ENCODE measurements at places on chromosomes 4 and X.

- no peak for DNase-seq
Measured at GRCh38 chr4:150234246-150234645, 156.0 kb downstream of the DCLK2 start.

DNA sequence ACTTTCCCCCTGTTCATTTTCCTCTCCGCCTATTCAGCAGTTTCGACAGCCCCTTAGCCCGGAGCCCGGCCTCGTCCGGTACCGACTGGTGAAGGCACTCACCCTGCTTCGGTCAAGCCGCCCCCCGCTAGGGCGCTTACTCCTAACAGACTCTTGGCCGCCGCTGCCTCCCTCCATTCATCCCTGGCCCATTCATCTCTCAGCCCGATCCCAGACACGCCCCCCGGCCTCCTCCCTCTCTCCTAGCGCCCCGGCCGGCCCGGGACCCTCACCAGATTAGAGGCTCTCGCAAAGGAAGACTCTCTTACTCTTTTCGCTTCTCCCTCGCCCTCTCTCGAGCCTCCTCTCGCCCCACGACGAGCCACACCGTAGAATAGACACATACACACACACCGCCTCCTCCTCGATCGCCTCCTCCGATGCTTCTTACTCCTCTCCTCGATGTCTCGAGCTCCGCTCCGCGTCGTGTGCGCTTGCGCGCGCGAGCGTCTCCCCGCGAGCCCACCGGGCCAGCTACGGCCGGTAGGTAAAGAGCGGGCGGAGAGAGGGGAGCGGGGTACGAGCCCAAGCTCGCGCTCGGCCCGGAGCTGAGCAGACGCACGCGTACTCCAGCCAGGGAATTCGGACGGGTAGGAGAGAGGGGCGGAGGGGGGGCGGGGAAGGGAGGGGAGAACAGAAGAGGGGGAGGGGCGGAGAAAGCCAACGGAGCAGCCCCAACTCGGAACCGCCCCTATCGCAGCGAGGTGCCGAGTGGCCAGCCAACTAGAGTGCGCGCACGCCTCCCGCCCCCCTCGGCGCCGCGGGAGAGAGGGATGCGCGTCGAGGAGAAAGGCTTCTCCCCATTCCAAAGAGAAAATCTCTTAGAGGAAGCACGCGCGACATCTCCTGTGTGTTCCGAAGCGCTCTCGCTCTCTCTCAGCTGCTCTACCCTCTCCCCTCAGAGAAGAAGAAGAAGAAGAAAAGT lies at the start of gene WNK3:
Gene WNK3, minus strand, starts transcription at position 633 of the 964 bp plus-strand sequence.
- no peak for DNase-seq

DNA sequence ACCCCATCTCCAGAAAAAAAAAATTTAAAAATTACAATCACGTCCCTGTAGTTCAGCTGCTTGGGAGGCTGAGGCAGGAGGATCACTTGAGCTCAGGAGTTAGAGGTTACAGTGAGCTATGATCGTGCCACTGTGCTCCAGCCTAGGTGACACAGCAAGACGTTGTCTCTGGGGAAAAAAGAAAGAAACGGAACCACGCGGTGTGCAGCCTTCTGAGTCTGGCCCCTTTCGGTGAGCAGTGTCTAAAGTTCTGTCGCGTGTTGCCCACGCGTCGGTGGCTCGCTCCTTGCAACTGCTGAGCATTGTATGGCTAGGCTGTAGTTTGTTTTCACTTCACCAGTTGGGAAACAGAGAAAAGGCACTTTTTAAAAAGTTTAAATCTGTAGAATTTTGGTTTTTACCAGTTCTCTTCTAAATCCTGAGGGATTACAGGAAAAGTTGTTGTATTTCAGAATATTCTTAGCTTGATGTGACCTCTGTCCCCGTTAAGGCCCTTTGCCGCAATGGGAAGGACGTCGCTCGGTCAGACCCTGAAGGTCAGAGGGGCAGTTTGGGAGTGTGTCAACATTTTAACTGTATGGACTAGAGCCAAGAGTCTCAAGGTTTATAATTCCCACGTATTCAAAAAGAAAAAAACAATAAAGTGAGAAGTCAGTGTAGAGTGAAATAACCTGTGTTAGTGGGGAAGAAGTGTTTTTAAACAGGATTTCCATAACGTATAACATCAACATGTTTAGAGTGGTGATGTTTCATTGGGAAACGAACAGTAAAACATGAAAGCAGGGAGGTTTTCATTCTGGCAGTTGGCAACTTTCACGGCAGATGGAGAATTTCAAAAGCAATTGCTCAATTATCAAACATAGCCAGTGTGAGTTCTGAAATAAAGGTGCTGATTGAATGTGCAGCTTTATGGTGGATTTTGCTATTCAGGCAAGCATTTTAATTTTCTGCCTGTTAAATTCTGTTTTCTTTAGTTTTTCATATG lies 45.8 kb upstream of the MSANTD1 start:
- DNase-seq, result no peak

GRCh38 chr4:80615099-80615498 lies 279.6 kb downstream of the CFAP299 start:
- no peak for DNase-seq

- no peak for DNase-seq
Measured at GRCh38 chr4:15291122-15291521, 136.7 kb upstream of the C1QTNF7 start.

DNA sequence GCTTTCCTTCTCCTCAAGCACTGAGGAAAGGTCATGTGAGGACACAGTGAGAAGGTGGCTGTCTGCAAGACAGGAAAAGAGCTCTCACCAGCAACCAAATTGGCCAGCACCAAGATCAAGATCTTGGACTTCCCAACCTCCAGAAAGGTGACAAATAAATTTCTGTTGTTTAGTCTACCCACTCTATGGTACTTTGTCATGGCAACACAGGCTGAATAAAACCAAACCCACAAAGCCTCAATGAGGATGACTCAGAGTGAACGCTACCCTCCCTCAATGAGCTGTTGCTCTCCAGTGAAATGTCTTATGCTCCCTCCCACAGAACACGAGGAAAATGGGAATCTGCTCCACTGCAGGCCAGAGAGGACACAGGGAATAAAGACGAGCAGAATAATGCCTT lies 244.1 kb downstream of the RAB28 start:
- DNase-seq, result no peak

DNA sequence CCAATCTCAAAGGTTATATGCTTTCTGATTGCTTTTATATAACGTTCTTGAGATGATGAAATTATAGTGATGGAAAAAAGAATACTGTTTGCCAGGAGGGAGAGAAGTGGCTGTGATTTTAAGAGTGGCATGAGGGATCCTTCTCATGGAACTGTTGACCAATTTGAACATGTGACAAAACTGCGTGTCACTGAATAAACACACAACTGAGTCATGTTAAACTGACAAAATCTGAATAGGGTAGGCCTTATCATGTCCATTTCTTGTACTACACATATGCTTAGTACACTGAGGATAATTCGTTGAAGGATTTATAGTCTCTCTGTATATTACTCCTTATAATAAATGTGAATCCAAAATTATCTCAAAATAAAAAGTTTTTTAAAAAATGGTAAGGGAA lies 22.2 kb upstream of the HSPA4L start:
- no peak for DNase-seq

- DNase-seq, result no peak
Measured at GRCh38 chr4:176565049-176565448, 227.7 kb downstream of the VEGFC start.
